ENCODE measurements at places on chromosomes 2 and 18.

GRCh38 chr2:195666113-195666712 is 9.2 kb downstream of the SLC39A10 start:
- DNase-seq, result no peak

DNA sequence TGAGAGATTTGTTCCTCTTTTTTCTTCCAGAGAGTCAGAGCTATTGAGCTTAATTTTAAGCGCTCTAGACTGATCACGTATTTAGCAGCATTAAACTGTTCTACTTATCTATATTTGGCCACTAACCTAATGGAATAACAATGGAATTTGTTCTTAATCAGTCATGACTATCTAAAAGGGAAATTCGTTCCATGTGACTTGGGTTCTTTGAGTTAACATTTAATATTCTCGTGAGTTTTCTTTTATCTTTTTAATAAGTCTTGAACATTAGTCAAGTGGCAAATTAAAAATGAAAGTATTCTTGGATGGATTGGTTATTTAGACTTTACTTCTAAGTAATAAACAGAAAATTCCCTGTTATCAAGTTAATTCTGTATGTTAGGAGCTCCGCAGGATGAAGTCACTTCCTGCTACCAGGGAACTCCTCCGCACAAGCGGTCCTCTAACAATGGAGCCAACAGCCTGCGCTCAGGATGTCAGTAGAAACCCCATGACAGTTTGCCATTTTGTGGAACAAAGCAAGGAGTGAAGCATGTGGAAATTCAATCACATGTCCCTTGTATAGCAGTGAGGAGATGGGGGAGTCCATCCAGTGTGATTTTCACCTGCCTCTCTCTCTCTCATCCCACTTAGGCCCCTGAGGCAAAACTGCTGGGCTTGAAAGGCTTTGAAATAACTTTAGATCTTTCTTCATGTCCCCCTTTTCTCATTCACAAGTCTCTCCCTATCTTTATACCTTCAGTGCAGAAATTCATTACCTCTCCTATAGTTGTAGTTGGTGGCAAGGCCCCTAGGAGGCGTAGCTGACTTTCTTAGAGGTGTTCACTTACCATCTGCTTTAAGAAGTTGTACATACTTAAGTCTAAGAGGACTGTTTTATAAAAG is 138.1 kb downstream of the WDR7 start:
- DNase-seq, result peak; percentile 38

GRCh38 chr2:197924483-197924882 is 120.1 kb downstream of the PLCL1 start:
- DNase-seq, result no peak

GRCh38 chr18:35623255-35623654 is 41.7 kb downstream of the GALNT1 start:
- DNase-seq, result no peak

DNA sequence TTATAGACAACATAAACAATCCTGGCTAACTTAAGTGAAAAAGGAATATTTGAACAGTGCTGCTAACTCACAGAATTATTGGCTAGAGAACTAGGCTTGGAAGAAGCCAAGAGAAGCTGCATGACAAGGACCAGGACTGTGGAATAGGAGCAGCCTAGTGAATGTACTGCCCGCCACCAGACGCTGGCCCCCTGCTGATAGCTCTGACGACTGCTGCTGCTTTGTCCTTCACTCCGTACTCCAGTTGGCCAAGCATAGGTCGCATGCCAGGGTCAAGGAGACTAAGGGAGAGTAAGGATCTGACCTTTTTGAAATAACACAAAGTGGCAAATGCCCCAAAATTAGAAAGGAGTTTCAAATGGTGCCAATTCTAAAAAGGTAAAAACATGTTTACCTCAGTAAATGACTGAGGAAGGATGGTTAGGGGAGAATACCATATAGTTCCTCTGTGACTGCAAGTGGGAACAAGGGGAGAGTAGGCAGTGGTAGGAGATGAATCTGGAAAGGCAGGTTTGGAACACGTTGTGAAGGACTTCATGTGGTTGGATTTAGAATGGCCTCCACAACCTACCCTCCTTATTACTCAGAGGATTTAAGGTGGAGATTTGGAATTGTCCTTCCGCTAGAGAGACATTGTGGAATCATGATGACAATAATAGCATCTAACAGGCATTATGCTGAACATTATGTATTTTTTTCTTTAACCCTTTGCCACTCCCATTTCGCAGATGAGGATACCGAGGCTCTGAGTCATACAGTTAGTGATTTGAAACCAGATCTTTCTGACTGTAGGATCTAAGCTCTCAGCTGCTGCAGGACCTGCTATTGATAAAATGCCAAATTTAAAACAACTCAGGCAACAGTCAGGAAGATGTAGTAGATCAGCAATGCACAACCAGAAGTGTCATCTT is 19.5 kb downstream of the STRADB start:
- DNase-seq, result no peak
